ENCODE measurements at places on chromosomes 12 and 14. TPM values are rescaled to one million over a fixed set of nuclear protein-coding genes. Genes with fewer than 3 reads are reported as not detected.

PRH2 gene
- not detected for polyA plus RNA-seq

SYCP3 gene
- polyA plus RNA-seq = 0.04 TPM

LTB4R2 gene
- 0.64 TPM for polyA plus RNA-seq

FGD4 gene
- 4.5 TPM for polyA plus RNA-seq

NGB gene
- not detected for polyA plus RNA-seq

CMA1 gene
- 0.19 TPM for polyA plus RNA-seq

GZMB gene
- 1.4 TPM for polyA plus RNA-seq

ABCC9 gene
- 14.1 TPM for polyA plus RNA-seq

KLRG1 gene
- 4.1 TPM for polyA plus RNA-seq

DNA sequence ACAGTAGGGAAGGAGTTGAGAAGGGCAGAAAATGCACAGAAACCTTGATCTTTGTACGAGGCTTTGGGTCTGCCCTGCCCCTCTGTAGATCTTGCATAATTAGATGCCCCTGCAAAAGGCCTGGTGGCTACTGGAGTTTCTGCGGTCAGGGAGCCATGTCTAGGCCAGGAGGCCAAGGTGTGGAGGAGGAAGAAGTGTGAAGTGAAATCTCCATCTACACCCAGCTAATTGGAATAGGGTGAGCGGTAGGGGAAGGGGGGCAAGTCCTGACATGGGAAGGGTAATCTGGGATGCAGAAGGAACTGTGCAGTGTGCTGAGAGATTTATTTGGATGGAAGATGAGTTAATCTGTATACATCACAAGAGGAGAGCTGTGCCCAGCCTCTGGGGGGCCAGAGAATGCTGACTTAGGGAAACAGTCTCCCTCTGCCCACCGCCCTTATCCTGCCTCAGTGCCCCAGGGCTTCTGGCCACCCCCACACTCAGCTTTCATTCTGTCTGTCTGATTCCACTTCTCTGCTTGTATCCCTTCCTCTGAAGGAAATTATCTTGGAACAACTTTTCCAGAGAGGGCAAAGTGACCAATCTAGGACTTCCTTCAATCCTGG, 5.4 kb downstream of the CYP27B1 start:
- DNase-seq = no peak

- no peak for DNase-seq
These were observed 31.0 kb downstream of the RNF34 start for GRCh38 chr12:121430833-121431415.

DNA sequence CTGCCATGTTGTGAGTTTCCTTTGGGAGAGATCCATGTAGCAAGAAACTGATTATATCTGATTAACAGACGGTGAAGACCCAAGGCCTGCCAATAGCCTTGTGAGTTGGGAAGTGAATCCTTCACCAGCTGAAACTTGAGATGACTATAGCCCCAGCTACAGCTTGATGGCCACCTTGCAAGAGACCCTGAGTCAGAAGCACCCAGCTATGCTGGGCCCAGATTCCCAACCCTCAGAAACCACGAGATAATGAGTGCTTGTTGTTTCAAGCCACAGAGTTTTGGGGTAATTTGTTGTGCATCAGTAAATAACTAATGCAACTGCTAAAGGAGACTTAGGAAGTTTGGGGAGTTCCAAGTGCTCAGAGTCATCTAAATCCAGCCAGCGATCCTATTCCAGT, 80.3 kb downstream of the AVPR1A start:
- DNase-seq = no peak

DNA sequence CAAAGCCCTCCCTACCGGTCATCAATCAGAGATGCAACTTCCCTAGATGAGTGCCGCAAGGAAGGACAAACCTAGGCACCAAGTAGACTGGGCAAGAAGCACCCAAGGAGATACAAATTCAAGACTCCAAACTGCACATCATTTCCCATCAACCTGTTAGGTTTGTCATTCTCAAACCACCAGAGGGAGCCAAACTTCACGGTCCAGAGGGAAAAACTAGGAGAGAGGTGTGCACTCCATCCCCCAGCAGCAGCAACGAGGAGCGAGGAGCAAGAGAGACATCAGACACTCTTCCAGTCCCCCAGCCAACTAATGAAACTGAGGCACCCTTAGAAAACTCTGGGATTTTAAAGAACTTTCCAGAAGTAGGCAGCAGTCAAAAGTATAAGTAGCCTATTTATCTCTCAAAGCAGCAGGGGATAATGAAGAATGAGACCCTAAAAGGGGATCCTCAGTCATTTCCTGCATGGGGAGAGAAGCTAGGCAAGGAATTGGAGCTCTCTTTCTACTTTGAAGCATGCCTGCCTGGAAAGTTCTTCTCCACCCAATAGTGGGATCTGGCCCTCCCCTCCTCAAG, 37.0 kb upstream of the NT5DC3 start:
- DNase-seq = peak; percentile 45

- DNase-seq = no peak
These were observed 4.0 kb downstream of the VPS37B start for GRCh38 chr12:122891661-122892525.

GRCh38 chr14:57660208-57660607, 166.6 kb upstream of the CCDC198 start:
- no peak for DNase-seq

- no peak for DNase-seq
These were observed 989.1 kb upstream of the TMEM132C start for GRCh38 chr12:127277882-127278281.

DNA sequence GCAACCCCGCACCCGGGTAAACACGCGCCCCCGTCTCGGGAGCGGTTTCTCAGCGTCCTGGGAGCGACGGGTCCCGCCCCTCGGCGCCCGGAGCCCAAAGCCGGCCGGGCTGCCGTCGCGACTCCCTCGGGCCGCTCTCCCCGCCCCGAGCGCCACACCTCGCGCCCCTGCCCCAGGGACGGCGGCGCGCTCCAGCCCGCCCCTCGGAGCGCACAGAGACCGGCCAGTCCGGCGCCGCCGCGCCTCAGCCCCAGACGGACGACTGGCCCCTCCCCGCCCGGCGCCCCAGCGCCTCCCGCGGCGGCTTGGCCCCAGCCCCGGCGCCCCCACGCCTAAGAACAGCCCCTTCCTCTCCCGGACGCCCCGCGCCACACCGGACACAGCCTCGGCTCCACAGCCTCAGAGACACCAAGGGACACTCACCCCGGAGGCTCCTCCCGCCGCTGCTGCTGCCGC, 411 bp downstream of the BTBD7 start:
- peak; percentile 80 for DNase-seq

DNA sequence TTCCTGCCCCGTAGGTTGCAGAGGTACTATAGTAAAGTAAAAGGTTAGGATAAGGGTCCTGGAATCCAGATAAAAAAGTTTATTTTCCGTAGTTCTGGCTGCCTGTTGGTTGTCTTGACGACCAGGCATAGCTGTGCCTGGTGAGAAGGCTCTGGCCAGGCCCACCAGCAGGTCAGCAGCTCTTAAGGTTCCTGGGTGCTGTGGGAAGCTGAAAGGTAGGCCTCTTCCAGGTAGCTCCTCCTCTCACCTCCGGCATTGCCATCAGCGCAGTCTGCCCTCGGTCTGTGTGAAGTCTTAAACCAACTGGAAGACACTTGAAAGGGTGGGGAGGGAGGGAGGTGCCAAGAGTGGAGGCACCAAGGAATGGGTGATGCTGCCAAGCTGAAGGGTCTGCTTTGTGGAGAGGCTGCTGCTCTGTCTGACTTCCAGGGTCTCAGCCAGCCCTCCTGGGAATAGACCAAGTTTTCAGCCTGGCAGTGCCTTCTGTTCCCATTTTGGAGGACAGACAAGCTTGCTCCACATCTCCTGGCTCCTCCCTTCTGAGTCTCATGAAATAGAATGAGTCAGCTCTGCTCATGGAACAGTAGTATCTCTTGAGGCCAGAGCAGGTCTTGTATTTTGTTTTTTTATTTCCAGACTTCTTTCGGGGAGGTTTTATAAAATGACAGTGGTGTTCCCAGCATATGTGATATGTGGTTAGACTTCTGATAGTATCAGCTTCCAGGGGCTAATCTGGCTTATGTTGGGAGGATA, 5.2 kb upstream of the ACADS start:
- no peak for DNase-seq

GRCh38 chr14:71168564-71169427, 261.5 kb downstream of the PCNX1 start:
- no peak for DNase-seq

GRCh38 chr14:94680862-94681288, 68.7 kb downstream of the SERPINA3 start:
- no peak for DNase-seq
